CD8-positive, alpha-beta memory T cell (primary cell): ENCODE measurements at places on chromosomes 3 and 15. TPM values are rescaled to one million over a fixed set of nuclear protein-coding genes. Genes with fewer than 3 reads are reported as not detected.

DNA sequence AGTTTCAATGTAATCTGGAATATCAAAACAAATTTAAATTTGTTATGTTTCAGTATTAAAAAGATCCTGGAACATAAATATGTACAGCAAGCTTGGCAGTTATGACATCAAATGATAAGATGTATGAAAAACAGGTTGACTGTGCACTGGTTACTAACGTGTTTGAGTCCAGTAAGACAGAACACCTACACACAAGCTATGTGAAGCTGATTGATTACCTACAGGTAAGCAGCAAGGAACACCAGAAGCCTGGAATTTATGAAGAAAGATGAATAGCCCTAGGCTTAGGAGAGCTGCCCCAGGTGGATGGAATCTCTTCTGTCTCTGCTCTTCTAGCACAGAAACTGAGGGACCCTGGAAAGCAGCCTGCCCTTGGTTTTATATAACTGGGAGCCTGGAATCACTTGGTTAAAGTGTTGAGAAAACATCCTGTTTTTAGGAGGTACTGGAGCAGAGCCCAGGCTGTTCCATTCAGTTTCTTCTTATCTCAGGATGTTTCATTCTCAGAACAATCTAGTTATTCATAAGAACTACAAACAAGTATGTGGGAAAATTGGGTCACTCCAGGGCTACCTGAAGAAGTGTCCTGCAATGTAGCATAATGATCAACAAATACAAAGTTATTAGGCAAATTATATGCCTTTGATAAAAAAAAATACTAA, 36.3 kb downstream of the SLITRK3 start:
- no peaks in the 10 kb centered on the region for H3K4me1 ChIP-seq
- no peak overlapping the region for H3K4me3 ChIP-seq
- DNase-seq, result no peak
- no peak overlapping the region for H3K27ac ChIP-seq

DNA sequence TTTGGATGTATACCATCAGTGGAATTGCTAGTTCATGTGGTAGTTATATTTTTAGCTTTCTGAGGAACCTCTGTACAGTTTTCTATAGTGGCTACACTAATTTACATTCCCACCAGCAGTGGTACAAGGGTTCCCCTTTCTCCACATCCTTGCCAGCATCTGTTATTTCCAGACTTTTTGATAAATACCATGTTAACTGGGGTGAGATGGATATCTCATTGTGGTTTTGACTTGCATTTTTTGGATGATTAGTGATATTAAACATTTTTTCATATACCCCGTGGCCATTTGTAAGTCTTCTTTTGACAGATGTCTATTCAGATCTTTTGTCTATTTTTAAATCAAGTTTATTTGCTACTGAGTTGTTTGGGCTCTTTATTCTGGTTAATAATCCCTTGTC, 455.6 kb upstream of the RARB start:
- H3K27me3 ChIP-seq, result no peaks in the 10 kb centered on the region
- H3K4me1 ChIP-seq, result no peaks in the 10 kb centered on the region
- no peaks in the 10 kb centered on the region for H3K36me3 ChIP-seq
- H3K4me3 ChIP-seq, result no peak overlapping the region

- peaks cover 15% of the 10 kb centered on the region for H3K4me1 ChIP-seq
- DNase-seq, result no peak
- no peak overlapping the region for H3K4me3 ChIP-seq
- H3K27me3 ChIP-seq, result no peaks in the 10 kb centered on the region
Measured at GRCh38 chr15:60124460-60125070, 120.5 kb downstream of the FOXB1 start.

DNA sequence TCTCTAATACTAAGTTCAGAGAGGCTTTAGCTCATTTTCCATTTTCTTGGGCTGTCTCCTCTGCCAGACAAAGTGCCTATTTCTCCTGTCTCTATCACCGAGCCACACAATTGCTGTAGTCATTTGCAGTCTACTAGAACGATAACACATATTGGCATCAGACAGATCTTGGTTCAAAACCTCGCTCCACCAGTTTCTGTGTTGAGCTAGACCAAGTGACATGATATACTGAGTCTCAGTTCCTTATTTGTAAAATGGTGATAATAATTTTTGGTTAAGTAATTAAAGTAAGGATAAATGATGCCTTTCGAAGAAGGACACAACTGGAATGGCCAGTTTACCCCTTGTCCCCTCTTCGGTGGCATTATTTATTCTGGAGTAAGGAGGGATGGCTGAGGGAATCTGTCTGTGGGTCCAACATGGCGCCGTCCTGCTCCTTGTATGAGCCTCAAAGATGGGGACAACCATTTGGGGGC, 398 bp upstream of the RAB7A start:
- peaks cover 45% of the 10 kb centered on the region for H3K4me1 ChIP-seq
- peak overlapping the region; percentile 92 for H3K27ac ChIP-seq
- DNase-seq, result no peak
- H3K27me3 ChIP-seq, result no peaks in the 10 kb centered on the region

DNA sequence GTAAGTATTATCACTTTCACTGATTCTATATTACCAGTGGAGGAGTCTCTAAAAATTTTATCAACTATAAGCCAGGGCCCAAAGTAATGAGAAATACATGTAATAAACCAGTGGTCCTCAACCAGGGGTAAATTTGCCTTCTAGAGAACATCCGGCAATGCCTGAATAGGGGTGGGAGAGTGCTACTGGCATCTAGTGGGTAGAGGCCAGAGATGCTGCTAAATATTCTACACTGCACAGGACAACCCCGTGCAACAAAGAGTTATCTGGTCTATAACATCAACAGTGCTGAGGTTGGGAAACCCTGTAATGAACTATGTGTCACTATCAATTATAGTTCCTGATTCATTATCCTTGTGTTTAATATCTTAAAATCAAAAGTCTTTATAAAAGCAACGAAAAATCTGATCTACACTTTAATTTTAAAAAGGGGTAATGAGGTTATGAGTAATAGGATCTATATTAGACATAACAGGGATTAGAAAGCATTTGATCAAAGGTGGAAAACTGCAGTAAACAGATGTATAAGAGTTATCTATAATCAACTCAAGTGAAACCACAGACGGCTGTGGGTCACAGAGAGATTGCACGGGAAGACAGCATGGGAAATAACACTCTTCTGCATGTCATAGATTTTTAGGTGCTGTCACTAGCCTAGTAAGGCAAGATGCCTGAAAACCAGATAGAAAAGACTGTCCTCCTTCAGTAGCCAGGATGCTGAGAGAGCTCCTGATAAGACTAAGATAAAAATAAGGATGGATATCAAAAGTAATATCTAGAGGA, 2.0 kb downstream of the LYSMD2 start:
- H3K27me3 ChIP-seq, result no peaks in the 10 kb centered on the region
- H3K4me3 ChIP-seq, result peak overlapping the region; percentile 78
- peak overlapping the region; percentile 56 for H3K27ac ChIP-seq
- peak; percentile 34 for DNase-seq
- no peaks in the 10 kb centered on the region for H3K36me3 ChIP-seq
- peaks cover 67% of the 10 kb centered on the region for H3K4me1 ChIP-seq

DNA sequence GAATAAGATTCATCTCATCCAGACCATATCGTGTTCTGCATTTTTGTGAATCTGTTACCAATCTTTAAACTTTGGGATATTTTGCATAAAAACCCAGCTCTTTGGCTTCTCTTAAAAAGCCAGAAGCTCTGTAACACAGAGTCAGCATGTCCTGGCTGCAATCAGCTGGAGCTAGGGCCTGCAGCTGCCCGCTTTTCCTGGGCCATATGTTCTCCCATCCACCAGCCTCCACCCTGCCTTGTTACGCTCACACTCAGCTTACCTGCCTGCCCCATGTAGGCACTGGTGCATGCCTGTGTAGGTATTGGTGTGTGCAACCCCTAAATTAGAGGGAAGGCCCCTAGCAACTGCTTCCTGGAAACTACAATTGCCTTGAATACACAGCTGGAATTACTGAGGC, 48.2 kb downstream of the CRYGS start:
- DNase-seq, result no peak
- H3K4me1 ChIP-seq, result no peaks in the 10 kb centered on the region
- no peaks in the 10 kb centered on the region for H3K27me3 ChIP-seq
- H3K36me3 ChIP-seq, result no peaks in the 10 kb centered on the region
- no peak overlapping the region for H3K27ac ChIP-seq
- no peak overlapping the region for H3K4me3 ChIP-seq

GRCh38 chr3:121794264-121794983, 40.4 kb downstream of the IQCB1 start:
- H3K27me3 ChIP-seq, result no peaks in the 10 kb centered on the region
- no peak overlapping the region for H3K27ac ChIP-seq
- no peaks in the 10 kb centered on the region for H3K4me1 ChIP-seq
- no peak overlapping the region for H3K4me3 ChIP-seq
- no peak for DNase-seq
- H3K36me3 ChIP-seq, result peaks cover 8% of the 10 kb centered on the region

DNA sequence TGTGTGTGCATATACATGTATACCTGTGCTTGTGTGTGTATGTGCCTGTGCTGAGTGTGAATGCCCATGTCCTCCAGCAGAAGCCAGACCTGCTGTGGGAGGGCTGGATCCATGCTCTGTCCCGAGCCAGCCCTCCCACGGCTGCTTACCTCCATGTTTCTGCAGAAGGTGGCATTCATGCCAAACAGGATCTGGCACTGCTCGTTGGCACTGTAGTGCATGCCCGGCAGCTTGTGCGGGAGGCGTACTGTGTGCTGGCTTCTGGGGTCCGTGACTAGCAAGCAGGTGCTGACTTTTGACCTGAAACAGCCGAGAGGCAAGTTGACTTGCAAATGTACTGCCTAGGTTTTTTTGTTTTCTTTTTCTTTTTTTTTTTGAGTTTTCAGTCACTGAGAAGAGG, 189.3 kb downstream of the ADAMTS17 start:
- no peaks in the 10 kb centered on the region for H3K36me3 ChIP-seq
- H3K4me3 ChIP-seq, result no peak overlapping the region
- H3K27me3 ChIP-seq, result no peaks in the 10 kb centered on the region
- DNase-seq, result no peak

DNA sequence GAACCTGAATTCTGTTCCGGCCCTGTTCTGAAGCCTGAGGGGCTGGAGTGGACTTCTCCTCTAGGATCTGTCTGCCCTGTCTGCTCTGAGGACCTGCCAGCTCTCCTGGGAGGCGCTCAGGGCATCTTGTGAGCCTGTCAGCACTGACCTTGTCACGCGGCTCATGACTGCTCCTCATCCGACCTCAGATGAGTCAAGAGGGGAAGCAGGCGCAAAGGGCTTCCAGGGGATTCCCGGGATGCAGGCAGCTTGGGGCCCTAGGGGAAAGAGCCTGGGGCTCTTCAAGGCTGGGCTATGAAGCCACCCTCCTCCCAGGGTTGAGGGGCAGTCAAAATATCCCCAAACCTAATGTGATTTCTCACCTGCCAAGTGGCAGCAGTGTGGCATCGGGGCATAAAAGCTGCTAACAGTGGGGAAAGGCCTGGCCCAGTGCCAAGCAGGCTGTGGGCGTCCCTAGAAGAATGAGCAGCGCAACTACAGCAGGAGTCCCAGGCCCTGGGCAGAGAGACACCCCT, 27.6 kb upstream of the ANKDD1A start:
- no peaks in the 10 kb centered on the region for H3K27me3 ChIP-seq
- no peak overlapping the region for H3K4me3 ChIP-seq
- H3K36me3 ChIP-seq, result no peaks in the 10 kb centered on the region
- DNase-seq, result peak; percentile 55
- peaks cover 36% of the 10 kb centered on the region for H3K4me1 ChIP-seq

- no peaks in the 10 kb centered on the region for H3K27me3 ChIP-seq
- H3K4me1 ChIP-seq, result no peaks in the 10 kb centered on the region
- DNase-seq, result no peak
- no peak overlapping the region for H3K27ac ChIP-seq
Measured at GRCh38 chr15:62219799-62220198, 54.7 kb upstream of the C2CD4B start.

DNA sequence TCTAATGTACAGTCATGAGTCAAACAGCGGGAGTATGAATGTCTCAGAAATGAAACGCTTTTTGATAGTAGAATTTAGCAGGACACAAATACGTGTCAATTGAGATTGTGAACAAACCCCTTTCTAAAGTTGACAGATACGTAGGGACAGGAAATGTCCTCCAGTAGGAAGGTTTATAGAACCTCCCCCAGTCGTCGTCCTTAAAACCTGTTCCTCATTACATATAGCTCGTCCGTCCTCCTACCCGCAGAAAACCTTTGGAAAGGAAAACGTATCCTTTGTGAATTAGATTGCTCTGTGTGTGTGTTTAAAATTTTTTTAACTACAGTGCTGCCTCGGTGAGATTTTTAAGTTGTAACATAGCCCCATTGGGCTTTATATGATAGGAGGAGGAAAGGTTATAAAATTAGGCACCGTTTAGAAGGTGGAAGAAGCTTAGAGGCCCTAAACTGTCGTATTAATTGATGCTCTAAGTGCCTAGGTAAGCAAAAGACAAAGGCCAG, 4.1 kb downstream of the UBE2E1 start:
- H3K4me1 ChIP-seq, result peaks cover 45% of the 10 kb centered on the region
- DNase-seq, result no peak
- no peaks in the 10 kb centered on the region for H3K27me3 ChIP-seq
- peak overlapping the region; percentile 24 for H3K27ac ChIP-seq
- H3K4me3 ChIP-seq, result peak overlapping the region; percentile 46

DNA sequence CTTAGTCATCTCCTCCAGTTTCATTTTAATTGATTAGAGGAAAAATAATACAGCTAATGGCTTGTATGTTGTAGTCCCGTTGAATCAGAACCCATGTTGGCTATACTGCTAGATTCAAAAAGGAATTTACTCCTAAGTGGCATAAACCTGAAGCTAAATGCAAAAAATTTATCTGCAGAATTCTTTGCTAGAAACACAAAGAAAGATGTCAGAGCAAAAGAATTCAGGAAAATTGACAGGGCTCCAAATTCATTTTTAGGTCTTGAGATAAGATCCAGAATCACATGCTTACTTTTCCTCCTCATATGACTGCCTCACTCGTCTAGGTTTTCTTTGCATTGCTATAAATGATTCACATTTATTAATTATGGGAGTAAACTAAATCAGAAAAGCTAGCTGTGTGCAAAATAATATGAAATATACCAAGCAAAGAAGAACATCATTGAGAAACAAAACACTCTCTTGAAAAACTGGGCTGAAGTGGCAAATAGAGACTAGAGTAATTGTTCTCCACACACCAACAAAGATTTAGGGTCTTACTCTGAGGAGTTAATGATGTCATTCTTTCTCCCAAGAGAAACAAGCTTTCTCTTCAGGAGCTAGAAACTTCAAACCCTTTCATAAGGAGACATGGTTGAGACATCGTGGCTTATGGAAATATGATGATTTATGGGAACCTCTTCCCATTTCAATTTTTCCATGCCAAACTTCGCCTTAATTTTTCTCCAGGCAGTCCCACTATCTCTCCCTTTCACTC, 94.8 kb upstream of the FEZF2 start:
- H3K36me3 ChIP-seq, result no peaks in the 10 kb centered on the region
- no peaks in the 10 kb centered on the region for H3K27me3 ChIP-seq
- no peak for DNase-seq
- H3K27ac ChIP-seq, result no peak overlapping the region
- no peak overlapping the region for H3K4me3 ChIP-seq

FAM107A gene
- polyA plus RNA-seq, result not detected

DISP2 gene
- polyA plus RNA-seq, result 1.1 TPM

PDIA3 gene
- polyA plus RNA-seq, result 383 TPM

TRPC1 gene
- polyA plus RNA-seq, result 0.72 TPM

P2RY1 gene
- not detected for polyA plus RNA-seq

CELF6 gene
- polyA plus RNA-seq, result not detected

RBP2 gene
- not detected for polyA plus RNA-seq

NEK11 gene
- 1.4 TPM for polyA plus RNA-seq

ZMAT3 gene
- 10.7 TPM for polyA plus RNA-seq

SAMD7 gene
- not detected for polyA plus RNA-seq

CX3CR1 gene
- polyA plus RNA-seq, result 98.7 TPM

MAP6D1 gene
- 3.6 TPM for polyA plus RNA-seq

SSR3 gene
- 144 TPM for polyA plus RNA-seq

MYLK gene
- polyA plus RNA-seq, result 0.10 TPM

SUCNR1 gene
- polyA plus RNA-seq, result not detected

MIX23 gene
- polyA plus RNA-seq, result 11.3 TPM
